ENCODE measurements at places on chromosomes 5 and 9.

DNA sequence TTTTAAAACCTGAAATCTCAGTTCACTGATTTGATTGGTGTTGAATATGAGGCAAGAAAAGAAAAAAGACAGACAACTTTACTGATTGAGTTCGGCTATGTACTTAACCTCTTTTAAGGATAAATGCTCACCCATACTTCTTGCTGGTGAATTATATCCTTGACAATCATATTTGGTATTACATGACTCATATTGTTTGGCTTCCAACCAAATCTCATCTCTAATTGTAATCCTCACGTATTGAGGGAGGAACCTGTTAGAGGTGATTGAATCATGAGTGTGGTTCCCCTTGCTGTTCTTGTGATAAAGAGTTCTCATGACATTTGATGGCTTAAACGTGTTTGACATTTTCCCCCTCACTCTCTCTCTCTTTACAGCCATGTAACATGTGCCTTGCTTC is 255.6 kb upstream of the IZUMO3 start:
- no peak for DNase-seq

- no peak for DNase-seq
Observed at GRCh38 chr9:112495614-112496013, 9.0 kb downstream of the KIAA1958 start.

DNA sequence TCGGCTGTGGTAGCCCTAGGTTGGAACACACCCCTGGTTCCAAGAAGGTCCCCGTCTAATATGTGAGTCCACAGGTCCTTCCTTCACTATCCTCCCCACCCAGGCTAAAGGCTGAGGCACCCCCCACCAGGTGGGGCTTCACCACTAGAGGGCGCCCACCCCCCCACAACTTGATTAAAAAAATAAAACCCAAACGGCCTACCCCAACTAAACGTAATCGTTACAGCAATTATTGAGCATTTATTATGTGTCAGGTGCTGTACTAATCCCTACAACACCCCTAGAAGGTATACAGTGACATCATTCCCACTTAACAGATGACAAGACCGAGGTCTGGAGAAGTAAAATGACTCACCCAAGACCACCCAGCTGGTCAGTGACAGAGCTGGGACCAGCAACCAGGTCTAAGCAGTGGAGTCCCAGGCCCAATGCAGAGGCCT is 65.0 kb downstream of the FGF18 start:
- DNase-seq, result peak; percentile 64

- no peak for DNase-seq
Observed at GRCh38 chr9:74609671-74610405, 112.7 kb downstream of the RORB start.

DNA sequence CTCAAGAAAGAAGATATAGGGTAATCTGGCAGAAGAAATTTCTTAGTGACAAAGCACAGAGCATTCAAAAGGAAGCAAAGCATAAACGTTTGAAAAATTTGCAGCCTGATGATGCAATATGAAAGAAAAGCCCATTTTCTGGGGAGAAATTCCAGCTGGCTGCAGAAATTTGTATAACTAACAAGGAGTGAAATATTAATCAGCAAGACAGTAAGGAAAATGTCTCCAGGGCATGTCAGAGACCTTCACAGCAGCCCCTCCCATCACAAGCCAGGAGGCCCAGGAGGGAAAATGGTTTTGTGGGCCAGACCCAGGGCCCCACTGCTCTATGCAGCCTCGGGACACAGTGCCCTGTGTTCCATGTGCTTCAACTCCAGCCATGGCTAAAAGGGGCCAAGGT is 359.4 kb downstream of the HINT1 start:
- no peak for DNase-seq

DNA sequence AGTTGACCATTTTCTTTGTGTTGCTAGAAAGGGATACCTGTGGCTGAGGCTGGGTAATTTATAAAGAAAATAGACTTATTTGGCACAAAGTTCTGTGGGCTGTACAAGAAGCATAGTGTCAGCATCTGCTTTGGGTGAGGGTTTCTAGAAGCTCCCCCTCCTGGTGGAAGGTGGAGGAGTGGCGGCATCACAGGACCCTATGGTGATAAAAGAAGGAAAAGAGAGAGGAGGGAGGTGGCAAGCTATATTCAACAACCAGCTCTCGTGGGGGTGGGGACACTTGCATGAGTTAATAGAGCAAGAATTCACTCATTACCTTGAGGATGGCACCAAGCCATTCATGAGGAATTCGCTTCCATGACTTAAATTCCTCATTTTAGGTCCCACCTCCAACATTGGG is 2041.4 kb upstream of the CDH9 start:
- DNase-seq, result no peak

DNA sequence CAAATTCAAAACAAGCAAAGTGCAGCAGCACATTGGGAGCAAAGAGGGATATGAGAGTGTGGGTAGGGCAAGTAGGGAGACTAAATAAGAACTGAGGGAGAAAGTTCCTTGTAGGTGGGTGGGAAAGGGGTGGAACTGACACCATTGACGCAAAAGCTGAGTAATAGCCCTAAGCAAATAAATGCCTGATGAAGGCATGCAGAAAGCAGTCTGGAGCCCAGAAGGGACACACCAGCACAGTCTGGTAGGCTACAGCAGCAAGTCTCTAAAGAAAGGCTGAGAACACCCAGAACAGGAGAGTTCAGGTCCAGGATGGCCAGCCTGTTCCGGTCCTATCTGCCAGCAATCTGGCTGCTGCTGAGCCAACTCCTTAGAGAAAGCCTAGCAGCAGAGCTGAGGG is at the start of gene INSL4:
INSL4 (plus strand) TSS at position 208 of the 400 bp plus-strand sequence; CDS start at position 313, 105 bp downstream.
- DNase-seq, result no peak

DNA sequence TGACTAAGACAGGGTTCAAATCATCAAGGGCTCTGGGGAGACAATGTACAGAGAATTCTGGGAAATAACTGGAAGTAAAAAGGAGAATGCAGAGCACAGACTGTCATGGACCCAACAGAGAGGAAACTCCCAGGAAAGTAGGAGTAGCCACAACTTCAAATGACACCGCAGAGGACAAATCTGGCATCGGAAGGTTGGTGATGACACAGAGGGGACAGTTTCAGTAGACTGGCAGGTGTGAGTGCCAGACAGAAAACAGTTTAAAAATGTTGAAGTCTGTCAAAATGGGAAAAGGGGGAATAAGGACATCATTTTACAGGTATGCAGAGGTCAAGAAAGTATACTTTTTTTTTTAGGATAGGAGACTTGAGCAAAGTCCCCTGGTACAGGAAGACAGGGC is 70.2 kb downstream of the EPB41L4A start:
- DNase-seq, result no peak

GRCh38 chr9:117672369-117672768 is 31.8 kb upstream of the TLR4 start:
- DNase-seq, result no peak

- no peak for DNase-seq
Observed at GRCh38 chr5:132760049-132760420, 12.8 kb downstream of the CCNI2 start.

Data from activated CD4-positive, alpha-beta T cell treated with anti-CD3 and anti-CD28 coated beads for 48 hours (primary cell).